Stomach (tissue), 19 donors: ENCODE measurements at places on chromosomes 4 and X.

- no peak for DNase-seq
Measured at GRCh38 chr4:45294464-45294863, 568.1 kb upstream of the GNPDA2 start.

- peak; percentile 68 for DNase-seq
Measured at GRCh38 chr4:170089274-170089667, 485 bp downstream of the AADAT start.

- DNase-seq: no peak
Measured at GRCh38 chr4:84032372-84032771, 466.7 kb downstream of the NKX6-1 start.

- DNase-seq: no peak
Measured at GRCh38 chr4:41458689-41459088, 79.3 kb upstream of the LIMCH1 start.

DNA sequence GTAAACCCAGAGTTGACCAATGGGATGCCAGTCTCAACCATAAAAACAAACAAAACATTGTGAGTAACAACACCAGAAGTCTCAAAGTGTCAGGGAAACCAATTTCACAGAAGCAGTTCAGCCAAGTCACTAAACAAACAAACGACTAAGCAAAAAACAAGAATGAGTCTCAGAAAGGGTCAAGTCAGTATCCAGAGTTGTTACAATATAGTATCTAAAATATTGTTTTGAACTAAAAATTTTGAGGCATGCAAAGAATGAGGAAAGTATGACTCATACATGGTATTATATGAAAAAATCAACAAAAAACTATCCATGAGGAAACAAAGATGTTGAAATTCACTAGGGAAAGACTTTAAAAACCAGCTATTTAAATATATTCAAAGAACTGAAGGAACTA, 70.6 kb downstream of the AR start:
- no peak for DNase-seq

DNA sequence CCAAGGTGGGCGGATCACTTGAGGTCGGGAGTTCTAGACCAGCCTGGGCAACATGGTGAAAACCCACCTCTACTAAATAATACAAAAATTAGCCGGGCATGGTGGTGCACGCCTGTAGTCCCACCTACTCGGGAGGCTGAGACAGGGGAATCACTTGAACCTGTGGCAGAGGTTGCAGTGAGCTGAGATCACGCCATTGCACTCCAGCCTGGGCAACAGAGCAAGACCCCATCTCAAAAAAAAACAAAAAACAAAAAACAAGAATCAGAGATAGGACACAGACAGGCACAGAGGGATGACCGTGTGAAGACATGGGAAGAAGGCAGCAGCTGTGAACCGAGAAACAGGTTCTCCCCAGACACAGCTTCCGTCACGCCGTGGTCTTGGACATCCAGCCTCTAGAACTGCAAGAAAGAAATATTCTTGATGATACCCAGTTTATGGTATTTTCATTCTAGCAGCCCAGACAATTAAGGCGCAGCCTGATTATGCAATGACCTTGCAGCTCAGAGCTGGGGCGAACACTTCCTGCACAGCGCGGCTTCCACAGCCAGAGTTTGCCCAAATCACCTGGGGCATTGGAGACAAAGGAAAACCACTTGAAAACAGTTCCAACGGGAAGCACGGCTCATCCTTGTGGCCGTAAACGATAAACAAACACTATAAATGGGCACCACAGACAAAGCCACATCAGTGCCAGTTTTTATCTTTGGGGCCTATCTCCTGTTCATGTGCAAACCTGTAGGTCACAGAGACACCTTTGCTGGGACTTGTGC, 4.2 kb upstream of the ARSD start:
- DNase-seq: no peak

DNA sequence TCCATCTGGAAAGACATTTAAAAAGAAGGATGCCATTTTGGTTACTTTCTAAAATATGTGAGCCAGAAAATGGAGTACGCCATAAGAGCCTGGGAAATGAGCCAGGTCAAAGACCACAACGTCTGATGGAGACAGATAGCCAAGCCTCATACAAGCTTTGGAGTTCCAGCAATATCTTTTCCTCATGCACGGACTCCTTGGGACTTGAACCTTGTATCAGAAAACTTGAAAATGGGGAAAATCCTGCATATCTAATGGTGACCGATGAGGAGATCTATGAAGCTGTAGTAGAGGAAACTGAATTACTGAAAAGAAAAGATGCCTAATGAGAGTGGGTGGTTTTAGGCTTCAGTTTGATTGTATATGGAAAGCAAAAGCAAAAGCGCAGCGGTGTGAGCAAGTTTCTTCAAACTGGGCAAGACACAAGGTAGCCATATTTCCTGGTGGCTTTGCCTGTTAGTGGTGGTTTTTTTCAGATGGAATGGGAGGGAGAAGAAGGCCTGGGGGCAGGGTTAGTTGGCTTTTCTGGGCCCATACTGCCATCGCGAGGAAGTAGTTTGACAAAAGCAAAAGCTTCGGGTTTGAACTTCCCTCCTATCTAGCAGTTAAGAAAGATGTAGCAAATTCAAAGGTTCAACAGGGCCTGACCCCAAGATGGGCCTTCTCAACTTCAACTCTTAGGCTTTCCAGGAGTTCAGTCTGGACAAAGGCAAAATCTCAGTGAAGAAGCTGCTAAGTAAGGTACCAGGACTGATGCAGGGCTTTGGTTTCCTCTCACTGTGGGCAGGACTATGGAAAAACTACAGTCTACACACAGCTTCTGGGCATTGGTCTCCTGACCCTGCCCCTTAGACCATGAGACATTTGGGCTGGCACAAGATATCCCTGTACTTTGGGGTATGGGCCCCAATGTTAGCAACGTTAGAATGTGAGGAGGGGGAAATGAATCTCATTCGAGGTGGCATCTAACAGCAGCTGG, 210.0 kb upstream of the STK26 start:
- peak; percentile 94 for DNase-seq

- no peak for DNase-seq
Measured at GRCh38 chr4:164768516-164768915, 14.6 kb downstream of the SMIM31 start.

DNA sequence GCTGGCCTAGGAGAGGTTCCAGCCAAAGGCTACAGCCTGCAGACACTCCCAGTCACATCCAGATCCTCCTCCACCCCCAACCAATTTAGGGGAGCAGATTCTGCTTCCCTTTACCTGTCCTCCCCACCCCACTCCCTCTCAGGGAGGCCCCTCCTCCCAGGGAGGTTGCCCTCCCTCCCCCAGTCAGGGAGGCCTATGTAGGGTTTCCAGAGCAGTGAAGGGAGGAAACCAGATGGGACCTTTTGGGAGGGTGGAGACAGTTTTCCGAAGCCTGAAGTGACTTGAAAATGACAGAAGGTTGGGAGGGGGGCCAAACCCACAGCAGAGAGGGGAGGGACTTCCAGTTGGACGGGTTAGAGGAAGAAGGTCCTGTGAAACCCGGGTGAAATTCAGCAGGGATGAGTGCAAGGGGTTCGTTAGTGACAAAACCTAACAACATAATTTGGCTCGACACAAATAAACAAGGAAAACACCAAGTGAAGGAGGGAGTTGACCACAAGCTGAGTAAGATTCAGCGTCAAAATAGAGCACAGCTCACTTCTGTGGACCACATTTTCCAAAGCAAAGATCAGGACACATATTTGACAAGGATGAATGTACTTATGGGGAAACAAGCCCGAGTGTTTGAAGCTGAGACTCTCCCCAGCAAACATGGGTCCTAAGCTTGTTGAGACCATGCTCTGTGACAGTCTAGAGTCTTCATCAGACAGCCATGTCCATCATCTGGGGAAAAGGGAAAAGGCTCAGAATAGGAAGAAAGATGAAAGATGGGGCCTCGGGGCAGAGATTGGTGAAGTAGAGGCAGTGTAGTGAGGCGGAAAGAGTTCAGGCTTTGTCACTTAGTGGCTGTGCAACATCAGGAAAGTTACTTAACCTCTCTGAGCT, 46.4 kb downstream of the PRPS1 start:
- peak; percentile 58 for DNase-seq

DNA sequence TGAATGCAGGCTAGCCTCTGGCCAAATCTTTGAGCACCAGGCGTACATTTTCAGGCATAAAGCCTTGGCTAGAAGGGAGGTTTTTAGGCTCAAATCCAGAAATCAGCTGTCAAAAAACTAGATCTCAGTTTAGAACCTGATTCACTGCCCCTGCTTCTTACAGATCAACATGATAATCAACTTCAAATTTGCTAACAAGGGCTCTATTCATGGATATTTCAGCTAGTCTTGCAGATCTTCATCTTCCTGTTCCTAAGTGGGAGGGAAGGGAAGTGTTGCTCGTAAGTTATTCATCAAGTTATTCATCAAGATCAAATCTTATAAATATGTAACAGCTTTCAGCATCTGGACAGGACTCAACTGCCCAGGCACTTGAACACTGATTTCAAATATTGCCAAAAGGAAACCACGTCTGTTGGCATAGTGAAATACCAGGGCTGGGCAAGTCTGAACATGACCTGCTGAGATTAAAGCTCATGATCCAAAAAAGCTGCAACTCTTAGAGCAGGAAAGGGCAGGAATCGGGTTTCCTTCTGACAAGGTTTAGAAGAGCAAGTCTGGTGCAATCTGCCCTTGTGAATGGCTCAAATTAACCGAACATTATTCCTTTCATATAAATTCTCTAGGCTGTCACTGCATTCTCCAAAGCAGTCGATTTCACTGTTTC, 200.3 kb downstream of the PDGFC start:
- peak; percentile 46 for DNase-seq

DNA sequence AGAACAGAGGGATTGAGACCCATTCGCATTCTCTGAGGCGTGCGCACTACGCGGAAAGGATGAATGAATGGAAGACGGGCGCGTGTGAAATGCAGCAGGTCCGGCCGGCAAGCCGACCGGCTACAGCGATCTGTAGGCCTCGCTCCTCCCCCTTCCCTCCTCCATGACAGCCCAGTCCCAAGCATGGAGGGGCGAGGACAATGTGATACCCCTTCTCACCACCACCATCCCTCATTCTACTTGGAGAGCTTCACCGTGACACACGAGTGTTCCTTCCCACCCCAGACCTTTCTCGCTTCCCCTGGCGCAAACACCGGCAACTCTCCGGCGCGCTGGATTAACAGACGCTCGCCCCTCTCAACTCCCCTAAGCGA, 815 bp downstream of the EIF4E start:
- DNase-seq: peak; percentile 65

GRCh38 chr4:184313058-184313581, 95.4 kb upstream of the ENPP6 start:
- DNase-seq: no peak

- DNase-seq: no peak
Measured at GRCh38 chrX:37357436-37357835, 8.3 kb downstream of the PRRG1 start.

- no peak for DNase-seq
Measured at GRCh38 chr4:160709546-160709945, 1454.3 kb downstream of the FSTL5 start.

GRCh38 chr4:140809676-140810075, 53.5 kb upstream of the TBC1D9 start:
- DNase-seq: no peak

DNA sequence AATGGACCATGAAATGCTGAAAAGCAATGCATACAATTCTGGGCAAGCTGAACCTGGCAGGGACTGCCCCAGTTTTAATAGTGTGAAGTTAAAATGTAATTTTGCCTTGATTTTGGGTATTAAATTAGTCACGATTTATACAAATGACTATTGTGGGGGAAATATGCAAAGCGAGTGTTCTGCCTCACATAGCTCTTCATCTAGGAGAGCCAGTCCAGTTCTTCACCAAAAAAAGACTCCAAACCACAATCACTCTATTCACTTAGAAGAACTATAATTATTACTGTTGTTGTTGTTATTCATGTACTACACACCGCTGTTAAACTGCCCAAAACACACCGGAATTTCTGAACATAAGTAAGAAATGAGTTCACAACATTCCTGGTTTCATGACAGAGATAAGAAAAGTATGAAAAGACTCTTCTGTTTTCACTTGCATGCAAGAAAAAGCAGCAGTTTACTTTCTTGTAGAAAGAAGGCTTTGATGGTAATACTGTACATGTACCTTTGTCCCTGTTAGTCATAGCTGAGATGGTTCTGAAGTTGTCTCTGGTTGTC, 101.9 kb downstream of the QRFPR start:
- no peak for DNase-seq

- DNase-seq: no peak
Measured at GRCh38 chr4:169122422-169122821, 112.4 kb upstream of the CBR4 start.

DNA sequence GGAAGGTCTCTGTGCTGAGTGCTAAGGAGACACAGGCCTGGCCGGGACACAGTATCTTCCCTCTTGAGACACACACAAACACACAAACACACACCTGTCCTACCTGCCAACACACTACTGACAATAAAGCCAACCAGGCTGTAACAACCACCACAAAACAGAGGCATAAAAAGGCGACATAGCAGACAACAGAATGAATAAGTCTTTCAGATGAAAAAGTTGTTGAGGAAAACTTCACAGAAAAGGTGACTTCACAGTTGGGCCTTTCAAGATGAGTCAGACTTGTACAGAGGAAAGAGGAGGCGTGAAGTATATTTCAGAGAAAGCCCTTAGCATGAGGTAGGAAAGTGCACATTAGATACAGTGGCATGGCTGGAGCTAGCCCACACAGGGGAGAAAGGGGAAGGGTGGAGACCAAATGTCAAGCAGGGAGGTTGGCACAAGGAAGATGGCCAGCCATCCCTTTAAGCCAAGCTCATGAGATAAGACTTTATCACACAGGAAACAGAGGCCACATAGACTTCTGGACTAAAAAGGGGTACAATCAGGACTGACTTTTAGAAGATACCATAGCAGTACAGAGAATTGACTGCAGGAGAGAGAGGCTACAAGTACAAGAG, 54.0 kb downstream of the SLC9A7 start:
- no peak for DNase-seq

DNA sequence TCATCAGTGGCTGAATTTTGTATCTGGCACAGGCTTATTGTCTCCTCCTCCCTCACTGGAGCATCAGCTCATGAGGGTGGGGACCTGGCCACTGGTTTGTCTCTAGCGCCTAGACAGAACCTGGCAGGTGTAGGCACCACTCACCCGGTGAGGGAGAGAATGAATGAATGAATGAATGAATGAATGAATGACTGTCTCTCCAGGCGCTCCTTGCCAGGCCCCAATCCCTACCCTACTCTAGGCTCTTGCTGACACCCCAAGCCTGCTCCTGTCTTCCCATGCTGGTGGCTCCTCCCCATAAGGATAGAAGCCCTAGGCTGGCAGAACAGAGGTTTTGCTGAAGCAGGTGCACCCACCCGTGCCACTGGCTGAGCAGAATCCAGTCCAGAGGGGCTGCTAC, 41.3 kb upstream of the GRPEL1 start:
- no peak for DNase-seq

DNA sequence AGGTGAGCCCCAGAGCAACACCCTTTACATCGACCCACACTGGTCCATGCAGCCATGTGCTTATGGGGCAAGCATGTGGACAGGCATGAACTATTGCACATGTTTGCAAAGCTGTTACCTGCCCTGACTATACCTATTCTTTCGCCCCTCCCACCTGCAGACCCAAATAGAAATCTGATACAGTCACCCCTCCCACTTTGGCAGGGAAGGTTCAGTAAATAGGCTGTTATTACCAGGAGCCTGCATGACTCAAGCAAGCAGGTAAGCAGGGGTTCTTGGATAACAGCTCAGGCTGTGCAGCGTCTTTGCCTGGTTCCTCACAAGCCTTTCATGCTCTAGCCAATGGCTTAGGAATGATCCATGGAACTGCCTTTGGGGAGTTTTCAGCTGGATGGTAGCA, 122.7 kb upstream of the DIPK2B start:
- no peak for DNase-seq
